Hippocampal formation (tissue), 2 donors: ENCODE measurements at places on chromosomes 11 and 22.

- DNase-seq, result no peak
These were observed 14.1 kb downstream of the SPATA19 start for GRCh38 chr11:133830931-133831907.

DNA sequence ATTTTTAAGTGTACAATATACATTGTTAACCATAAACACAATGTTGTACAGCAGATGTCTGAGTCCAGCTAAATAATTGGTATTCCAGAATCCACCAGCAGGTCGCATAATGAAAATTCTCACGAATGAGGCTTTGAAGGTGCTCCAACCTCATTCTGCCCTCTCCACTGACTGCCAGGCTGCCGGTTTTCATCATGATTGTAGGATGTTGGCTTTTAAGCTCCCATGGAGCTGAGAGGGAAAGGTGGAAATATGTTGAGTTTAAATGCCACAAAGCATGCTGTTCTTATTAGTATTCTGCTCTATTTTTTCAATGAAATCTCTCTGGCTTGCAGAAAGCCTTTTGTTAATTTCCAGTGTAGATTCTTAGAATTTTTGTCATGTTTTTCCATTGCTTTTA, 337.2 kb upstream of the DDI1 start:
- DNase-seq, result no peak

DNA sequence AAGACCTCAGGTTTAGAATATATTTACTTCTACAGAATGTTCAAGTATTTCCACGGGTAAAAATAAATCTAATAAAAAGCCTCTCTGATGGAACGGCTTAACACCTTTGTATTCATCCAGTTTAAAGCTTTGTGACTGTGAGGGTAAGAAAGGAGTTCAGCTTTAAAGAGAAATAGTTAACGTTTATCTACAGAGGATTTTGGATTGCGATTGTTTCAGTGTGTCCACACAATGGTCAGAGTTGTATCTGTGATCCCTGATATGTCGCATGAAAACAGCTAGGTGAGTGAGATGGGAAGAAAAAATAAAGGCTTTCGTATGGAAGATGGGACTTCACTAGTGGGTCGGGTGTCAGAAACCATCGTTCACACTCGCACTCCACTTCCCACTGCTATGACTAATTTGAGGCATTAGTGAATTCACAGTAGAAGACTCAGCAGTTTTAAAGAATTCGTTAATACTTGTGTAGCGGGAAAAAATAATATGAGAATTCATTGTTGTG, 1.6 kb downstream of the APLP2 start:
- DNase-seq, result peak; percentile 33

DNA sequence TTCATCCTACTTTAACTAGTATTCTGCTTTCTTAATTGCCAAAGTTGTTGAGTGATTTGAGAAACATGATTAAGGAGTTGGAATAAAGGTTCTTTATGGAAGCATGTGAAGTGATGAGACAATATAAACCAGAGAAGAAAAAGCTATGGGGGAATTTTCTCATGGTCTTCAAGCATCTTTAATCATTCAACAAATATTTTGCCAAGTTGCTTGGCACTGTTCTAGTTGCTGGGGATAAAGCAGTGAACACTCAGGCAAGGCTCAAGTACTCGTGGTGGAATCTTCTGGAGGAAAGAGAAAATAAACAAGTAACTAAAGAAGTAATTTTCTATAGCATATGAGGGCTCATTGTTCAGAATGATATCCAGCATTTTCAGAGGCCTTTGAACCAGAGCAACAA, 9.2 kb upstream of the PIWIL4 start:
- no peak for DNase-seq

DNA sequence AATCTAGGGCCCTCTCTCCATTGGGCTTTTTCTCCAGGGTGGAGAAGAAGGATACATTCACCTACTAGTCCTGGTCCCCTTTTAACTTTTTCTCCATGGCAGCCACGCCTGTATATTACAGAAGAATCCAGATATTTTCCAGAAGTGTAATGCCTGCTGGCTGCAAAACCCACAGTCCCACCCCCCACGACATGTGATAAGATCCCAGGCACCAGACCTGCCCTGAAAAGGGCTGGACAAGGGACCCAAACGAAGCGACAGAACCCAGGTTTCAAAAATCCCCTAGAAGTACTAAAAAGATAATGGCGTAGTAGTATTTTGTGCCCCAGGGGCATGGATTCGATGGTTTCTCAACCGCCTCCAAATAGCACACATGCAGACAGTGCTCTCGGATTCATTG, 2.8 kb downstream of the WT1 start:
- DNase-seq, result no peak

DNA sequence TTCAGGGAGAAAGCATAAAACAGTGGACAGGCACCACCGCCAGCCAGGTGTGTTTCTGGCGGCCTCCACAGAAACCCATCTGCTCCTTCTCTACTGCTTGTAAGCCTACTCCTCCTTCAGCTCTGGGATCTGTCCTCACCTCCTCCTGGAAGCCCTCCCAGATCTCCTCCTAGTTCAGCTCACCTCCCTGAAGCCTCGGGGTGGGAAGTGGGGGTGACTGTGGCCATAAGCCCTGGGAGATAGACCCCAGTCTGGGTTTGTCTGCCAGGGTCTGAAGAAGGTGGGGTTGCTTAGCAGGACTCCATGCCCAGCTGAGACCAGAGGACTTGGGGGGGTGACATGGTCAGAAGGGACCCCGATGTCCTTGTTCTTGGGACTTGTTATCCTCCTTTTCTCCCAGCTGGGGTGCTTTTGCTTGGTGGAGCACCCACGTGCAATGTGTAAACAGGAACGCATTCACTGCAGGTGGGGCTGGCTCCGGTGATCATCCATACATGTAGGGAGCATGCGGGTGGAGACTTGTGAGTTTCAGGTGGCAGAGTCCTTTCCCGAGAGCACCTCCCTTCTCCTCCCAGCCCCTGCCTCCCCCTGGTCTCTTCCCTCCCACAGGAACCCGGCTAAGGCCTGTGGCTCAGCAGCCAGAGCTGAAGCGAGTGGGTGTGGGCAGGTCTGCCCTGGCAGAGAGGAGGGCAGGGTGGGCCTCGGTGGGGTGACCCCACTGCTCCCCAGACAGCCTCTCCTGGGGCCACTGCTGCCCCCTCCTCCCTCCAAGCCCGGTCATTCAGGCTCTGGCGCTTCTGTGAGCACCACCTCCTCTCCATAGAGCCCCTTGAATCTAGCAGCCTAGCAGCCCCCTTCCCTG, 25.9 kb downstream of the MRGPRG start:
- DNase-seq, result no peak

GRCh38 chr11:71563406-71563805, 2.0 kb upstream of the KRTAP5-10 start:
- DNase-seq, result no peak

GRCh38 chr22:48500471-48501230, 1327.0 kb downstream of the BRD1 start:
- DNase-seq, result no peak

GRCh38 chr11:84655712-84656111, 971.4 kb downstream of the DLG2 start:
- DNase-seq, result no peak

GRCh38 chr11:122248131-122248530, 132.1 kb upstream of the BLID start:
- no peak for DNase-seq

DNA sequence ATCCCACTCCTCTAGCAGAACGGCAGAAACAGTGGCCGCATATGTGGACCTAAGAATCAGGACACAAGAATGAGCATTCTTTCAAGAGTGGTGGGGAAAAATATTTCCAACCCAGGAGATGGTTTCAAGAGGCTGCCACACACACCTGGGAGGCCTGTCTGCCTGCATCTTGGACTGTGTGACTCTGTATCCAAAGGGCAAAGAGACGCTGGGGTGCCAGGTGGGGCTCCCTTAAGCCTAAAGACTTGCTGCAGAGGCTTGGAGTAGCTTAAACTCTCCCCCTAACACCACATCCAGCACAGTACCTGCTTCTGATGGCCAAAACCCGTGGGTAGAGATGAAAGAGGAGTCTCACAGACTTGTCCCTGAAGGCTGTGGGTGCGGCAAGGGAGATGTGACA, 3.5 kb downstream of the CXCR5 start:
- no peak for DNase-seq

GRCh38 chr11:3134218-3134621, 30.9 kb downstream of the OSBPL5 start:
- no peak for DNase-seq

DNA sequence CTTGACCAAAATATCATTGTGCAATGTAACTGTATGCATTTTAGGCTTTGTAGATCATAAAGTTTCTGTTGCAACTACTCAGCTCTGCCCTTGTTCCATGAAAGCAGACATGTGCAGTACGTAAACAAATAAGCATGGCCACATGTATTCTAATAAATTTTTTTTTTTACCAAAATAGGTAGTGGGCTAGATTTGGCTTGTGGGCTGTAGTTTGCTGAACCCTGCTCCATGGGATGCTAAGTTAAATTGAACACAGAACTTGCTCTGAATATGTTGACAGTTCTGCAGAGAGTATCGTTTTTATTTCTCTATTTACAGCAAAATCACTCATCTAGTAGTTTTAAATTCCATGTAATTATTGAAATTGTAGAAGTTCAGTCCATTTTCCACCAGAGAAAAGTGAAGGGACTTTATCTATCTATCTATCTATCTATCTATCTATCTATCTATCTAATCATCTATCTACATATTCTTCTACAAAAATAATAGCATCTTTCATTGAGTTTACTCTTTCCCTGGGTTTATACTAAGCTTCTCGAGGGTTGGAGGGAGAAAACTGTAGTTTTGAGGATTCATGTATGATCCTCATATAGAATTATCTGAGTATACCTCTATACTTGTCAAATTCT, 9.5 kb upstream of the OOSP4A start:
- DNase-seq, result no peak

GRCh38 chr11:127622686-127623085, 622.1 kb upstream of the KIRREL3 start:
- no peak for DNase-seq

DNA sequence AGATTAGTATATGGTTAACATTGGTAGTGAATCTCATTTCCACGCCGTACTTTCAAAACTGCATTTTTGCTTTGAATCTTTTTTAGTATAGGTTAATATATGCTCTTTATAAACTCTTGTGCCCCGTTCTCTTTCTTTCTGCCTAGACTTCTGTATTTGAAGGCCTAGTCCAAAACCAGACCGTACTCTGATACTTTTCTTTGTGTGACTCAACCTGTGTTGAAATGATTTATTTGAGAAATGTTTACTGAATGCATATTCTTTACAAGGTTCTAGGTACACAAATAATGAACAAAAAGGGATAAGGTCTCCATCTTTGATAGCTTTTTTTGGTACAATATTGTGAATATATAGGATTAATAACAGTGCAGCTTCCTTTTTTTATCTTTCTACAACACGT, 68.3 kb downstream of the HIPK3 start:
- no peak for DNase-seq

- DNase-seq, result no peak
These were observed 11.3 kb downstream of the MUC5B start for GRCh38 chr11:1234054-1234720.

- DNase-seq, result no peak
These were observed 15.0 kb downstream of the RHOD start for GRCh38 chr11:67071420-67072284.

DNA sequence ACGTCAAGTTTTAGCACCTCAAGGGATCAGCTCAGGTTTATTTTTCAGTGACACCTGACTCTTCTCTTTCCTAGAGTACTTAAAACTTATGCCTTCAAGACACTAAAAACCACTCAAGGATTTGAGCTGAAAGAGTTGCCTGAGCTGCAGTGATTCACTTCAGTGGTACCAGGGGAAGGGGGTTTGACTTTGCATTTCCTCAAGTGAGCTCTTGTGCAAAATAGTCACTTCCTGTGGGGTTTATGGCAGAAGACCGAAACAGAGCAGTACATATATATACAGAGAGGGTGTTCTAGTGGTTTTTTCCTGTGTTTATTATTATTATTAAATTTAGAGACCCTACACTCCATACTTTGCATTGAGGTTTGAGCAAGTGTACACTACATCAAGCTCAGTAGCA, 60.7 kb downstream of the DBX1 start:
- no peak for DNase-seq

- no peak for DNase-seq
These were observed 26.5 kb upstream of the WNT7B start for GRCh38 chr22:46003271-46004091.

DNA sequence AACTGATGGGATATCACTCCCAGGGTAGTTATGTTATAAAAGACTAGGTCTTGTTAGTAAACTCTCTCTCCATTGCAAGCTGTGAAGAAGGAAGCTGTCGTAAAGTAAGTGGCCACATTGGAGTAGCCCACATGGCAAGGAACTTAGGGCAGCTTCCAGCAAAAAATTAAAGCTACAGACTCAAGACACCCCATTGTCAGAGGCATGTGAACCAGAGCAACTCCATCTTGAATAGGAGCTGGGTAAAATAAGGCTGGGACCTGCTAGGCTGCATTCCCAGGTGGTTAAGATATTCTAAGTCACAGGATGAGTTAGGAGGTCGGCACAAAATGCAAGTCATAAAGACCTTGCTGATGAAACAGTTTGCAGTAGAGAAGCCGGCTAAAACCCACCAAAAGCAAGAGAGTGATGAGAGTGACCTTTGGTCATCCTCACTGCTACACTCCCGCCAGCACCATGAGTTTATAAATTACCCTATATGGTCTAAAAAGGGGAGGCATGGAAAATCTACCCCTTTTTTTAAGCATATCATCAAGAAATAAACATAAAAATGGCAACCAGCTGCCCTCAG, 23.9 kb downstream of the CCKBR start:
- no peak for DNase-seq

- no peak for DNase-seq
These were observed 81.4 kb upstream of the GRK3 start for GRCh38 chr22:25482868-25483639.

GRCh38 chr11:111561791-111562325, 21.3 kb downstream of the LAYN start:
- no peak for DNase-seq

DNA sequence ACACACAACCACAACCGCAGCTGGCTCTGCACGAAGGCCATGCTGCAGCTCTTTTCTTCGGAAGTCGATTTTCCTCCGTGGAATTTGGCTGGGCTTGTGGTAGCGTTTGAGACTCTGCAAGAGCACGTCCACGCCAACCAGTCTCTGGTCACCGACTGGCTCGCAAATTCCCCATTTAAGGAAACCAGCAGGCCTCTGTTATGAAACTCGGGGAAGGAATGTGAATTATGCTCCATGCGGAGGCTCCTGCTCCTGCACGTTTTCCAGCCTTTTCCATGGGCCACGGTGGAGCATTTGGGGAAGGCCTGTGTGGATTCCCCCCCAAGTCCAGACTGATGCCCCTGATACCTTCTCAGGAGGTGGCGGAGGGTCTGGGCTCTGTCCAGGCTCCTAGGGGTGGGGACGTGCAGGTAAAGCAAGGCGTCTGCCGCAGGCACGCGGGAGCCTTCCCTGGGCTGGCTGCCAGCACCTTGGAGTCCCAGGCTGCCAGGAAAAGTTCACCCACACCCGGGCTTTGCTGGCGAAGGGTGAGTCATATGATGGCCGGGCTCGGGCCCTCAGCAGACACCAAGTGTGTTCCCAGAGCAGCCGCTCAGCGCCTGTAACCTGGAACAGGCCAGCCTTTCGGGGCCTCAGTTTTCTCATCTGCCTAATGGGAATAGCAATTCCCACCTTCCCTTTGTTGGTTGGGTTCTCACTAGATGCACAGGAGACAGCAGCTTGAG, 41.9 kb downstream of the LRP5 start:
- DNase-seq, result no peak
